Stimulated activated CD4-positive, alpha-beta T cell treated with anti-CD3 and anti-CD28 coated beads, TNF-alpha, amount 100 ng/mL, for 1 hour (primary cell): ENCODE measurements at places on chromosomes 2 and 18.

DNA sequence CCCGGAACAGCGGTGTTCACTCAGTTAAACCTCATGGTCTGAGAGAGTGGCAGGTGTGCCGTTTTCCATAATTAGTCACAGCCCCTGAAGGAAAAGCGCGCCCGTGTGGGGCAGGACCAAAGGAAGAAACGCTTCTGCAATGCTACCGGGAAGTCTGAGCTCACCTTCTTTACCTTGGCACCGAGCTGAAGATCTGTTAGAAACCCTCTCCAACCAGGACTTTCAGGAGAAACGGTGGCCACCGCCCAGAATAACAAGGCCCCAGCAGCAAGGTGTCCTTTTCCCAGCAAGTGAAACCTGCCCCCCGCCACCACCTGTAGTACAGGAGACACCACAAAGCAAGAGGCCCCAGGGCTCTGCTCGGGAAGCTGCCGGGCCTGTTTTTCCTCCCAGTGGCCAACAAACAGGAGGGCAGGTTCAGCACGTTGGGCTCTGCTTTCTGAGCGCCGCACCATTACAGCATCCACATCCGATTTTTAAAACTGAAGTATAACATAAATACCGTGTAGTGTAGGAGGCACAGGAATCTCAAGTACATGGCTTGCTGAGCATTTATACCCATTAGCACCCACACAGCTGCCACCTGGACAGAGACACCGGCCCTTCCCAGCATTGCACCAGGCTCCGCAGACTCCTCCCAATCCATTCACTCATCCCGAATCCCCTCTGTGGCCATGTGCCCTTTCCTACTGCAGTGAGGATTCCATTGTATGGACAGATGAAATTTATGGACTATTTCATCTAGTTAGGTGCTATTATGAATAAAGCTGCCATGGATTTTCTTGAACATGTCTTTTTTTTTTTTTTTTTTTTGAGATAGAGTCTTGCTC is 121.8 kb upstream of the RIOK3 start:
- DNase-seq: no peak

DNA sequence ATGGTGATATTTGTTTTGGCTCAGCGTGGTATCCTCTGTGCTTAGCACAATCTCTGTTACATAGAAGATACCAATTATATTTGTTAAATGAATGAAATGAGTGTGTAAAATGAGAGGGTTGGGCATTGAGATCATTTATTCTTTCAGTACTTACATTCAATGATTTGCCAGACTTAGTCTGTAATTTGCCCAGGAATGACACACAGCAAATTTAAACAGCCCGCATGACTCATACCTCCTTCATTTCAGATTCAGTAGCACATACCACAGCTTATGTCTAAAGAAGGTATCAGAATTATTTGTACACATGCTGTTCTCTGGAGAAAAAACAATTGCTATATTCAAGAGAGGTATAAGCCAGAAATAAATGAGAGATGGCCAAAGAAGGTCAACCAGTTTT is 37.0 kb downstream of the KLHL14 start:
- no peak for DNase-seq

- DNase-seq: no peak
Measured at GRCh38 chr2:8176887-8177286, 505.0 kb upstream of the ID2 start.

- no peak for DNase-seq
Measured at GRCh38 chr18:24027156-24027827, 12.7 kb downstream of the TTC39C start.

- no peak for DNase-seq
Measured at GRCh38 chr2:215791481-215791937, 221.8 kb downstream of the MREG start.

GRCh38 chr2:208099682-208100470 is 24.4 kb downstream of the CRYGD start:
- no peak for DNase-seq

DNA sequence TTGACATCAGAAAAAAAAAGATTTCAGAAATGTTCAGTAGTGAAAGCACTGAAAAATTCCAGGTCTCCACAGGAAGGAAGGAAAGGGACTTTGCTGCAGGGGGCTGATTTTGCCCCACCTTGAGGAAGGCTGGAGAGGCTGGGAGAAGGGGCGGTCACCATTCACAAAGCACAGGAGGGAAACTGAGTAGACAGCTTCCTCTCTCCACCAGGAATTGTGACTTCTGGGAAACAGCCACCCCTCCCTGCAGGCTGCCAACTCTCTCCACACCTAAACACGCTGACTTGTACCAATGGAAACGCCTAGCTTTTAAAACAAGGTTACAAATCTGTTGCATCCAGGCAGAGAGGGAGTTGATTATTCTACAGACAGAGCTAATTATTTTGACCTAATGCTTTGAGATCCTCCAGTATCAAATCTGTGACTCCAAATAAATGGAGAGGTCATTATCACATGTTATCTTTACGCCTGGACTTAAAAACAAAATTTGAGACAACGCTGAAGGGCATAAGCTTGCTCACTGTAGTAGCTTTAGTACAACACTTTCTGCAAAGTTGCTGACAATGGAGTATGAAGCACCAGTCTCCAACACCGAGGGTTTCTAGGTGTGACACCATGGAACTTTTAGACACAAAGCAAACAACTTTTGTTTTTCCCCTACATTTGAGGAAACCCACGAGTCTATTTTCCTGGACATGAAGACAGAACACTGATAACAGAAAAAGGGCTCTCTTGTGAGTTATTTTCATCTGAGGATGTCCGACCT is 42.7 kb downstream of the EPHA4 start:
- DNase-seq: no peak

DNA sequence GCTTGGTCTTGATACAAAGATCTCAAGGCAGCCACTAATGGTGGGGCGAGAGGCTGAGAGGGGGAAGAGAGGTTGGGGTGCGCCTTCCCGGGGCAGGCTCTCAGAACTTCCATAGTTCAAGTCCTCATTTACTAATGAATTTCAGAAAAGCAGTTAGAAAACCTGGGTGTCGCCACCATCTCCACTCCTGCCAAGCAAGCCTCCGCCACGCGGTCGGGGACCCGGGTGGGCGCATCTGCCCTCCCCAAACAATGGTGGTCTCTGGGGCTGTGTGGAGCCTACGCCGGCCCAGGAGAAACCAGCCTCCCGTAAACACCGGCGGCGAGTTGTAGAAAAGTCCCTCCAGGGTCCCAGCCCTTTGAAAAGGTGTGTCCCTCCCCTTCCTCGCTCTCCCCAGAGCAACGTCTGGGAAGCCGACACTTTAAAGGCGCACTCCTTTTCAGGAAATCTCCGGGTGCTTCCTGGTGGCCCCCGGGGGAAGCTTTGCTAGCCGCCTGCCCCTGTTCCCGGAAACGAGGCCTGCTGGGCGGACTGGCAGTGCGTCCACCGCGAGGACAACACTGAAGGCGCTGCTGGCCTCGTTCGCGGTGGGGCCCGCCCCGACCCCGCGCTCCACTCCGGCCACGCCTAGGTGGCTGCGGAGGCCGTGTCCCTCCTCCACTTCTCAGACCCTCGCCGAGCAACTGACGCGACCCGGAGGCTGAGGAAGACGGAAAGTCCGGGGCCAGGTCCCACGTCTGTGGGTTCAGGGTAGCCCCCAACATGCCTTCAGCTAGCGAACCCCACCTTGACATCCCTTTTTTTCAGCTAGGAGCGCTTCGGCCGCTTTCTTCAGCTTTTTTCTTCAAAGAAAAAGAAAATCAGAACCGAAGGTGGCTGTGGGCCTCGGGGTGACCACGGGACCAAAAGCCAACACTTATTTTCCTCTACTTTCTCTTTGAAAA is 16.8 kb downstream of the EVX2 start:
- DNase-seq: no peak

- no peak for DNase-seq
Measured at GRCh38 chr2:191653667-191654391, 24.1 kb upstream of the NABP1 start.

DNA sequence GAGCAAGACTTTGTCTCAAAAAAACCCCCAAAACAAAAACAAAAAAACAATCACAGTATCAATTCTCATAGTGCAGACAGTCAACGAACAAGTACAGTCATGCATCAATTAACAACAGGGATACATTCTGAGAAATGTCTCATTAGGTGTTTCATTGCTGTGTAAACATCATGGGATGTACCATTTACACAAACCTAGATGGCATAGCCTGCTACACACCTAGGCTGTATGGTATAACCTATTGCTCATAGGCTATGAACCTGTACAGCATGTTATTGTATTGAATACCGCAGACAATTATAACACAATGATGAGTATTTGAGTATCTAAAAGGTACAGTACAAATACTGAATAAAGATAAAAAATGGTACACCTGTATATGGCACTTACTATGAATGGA is 67.8 kb upstream of the LMAN1 start:
- no peak for DNase-seq

DNA sequence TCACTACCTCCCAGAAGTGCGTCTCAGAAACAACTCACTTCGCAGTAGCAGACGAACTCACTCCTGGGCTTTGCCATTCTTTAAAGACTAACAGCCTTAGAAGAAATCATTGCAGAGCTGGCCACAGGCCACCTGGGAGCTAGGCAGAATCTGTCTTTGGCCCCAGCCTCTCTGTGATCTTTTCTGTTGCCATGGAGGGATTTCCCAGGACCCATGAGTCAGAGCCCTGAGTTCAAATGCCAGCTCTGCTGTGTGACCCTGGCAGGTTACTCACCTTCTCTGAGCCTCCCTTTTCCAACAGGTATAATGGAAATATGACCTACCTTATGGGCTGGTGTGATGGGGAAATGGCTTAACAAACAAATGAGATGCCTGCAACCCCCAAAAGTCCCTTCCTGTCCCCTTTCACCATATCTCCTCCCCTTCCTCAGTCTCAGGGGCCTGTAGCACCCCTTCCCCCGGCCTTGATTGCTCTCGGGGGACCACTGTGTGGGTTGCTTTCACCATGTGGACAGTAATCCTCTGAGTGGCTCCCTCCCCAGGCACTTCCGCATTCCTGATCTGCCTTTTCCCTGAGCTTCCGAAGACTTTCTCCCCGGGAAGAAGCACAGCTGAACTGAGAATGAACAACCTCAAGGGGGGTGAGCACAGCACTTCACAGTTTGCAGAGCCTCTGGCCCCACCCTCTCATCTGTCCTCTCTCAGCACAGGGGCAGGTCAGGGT is 34.0 kb upstream of the SLC66A3 start:
- no peak for DNase-seq

GRCh38 chr2:100660851-100661584 is 98.2 kb downstream of the PDCL3 start:
- no peak for DNase-seq

- no peak for DNase-seq
Measured at GRCh38 chr2:3147651-3148530, 229.7 kb downstream of the EIPR1 start.

- no peak for DNase-seq
Measured at GRCh38 chr2:216495656-216496055, 3.0 kb upstream of the RPL37A start.

DNA sequence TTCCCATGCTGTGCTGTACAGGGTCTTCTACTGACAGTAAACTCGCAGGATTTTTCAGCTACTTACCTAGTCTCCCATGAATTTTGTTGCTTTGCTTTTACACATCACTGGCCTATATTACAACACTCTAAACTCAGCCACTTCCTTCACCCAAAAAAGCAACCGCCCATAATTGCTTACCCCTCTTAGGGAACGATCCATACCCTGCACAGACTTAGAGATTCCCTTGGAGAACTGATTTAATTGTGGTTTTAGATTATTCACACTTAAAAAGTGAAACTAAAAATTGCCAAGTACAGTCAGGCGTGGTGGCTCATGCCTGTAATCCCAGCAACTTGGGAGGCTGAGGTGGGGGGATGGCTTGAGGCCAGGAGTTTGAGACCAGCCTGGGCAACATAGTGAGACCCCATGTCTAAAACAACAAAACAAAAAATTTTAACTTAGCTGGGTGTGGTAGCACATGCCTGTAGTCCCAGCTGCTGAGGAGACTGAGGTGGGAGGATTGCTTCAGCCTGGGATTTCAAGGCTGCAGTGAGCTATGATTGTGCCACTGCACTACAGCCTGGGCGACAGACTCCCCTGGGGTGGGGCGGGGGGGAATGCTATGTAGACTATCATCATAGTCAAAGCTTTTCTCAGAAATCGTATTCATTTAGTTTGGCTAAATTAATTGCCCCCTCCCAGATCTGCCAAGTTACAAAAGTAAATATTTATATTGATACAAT is 19.3 kb downstream of the MRPL30 start:
- no peak for DNase-seq

GRCh38 chr2:69165091-69165880 is 152.3 kb downstream of the ANTXR1 start:
- DNase-seq: no peak

GRCh38 chr2:83172841-83173240 is 1286.2 kb downstream of the SUCLG1 start:
- no peak for DNase-seq

GRCh38 chr2:35989040-35989439 is 366.5 kb upstream of the CRIM1 start:
- DNase-seq: no peak

- no peak for DNase-seq
Measured at GRCh38 chr2:133821107-133821760, 253.0 kb upstream of the NCKAP5 start.

DNA sequence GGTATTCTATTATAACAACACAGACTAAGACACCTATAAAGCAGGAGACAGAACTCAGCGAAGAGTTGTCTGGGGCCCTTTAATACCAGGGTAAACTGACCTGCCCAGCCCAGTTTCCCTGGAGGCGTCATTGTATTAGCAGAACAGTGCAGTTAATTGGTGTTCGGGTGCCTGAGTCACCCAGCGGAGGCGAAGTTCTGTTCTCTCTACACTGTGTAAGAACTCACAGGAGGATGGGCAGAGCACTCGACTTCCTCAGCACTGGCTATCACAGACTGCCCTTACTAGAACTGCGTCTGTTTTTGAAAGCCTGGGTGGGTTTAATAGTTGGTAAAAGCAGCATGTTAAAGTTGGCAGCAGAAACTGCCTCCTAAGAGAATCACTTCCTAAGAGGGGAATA is 106.5 kb upstream of the ATP8B1 start:
- no peak for DNase-seq

DNA sequence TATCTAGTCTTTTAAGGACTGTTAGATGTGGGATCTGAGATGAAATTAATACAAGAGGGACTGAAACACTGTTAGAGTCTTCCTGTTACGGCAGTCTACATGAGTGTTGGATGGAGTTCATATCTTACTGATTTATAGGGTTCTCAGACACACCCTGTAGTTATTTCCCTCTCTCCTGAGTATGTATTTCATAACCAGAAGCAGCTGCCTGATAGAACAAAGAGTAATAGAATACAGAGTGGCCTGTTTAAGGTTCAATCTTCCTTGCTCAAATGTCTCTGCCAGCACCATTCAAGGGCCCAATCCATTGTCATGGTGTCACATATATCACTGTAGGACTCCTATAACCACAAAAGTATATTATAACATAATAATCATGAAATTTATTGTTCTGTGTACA is 1229.1 kb upstream of the ACVR2A start:
- no peak for DNase-seq

GRCh38 chr2:8024506-8024905 is 657.4 kb upstream of the ID2 start:
- DNase-seq: no peak
